ENCODE measurements at places on chromosomes 2 and 18.

GRCh38 chr2:190365499-190366204 lies 22.3 kb downstream of the INPP1 start:
- no peak for DNase-seq

DNA sequence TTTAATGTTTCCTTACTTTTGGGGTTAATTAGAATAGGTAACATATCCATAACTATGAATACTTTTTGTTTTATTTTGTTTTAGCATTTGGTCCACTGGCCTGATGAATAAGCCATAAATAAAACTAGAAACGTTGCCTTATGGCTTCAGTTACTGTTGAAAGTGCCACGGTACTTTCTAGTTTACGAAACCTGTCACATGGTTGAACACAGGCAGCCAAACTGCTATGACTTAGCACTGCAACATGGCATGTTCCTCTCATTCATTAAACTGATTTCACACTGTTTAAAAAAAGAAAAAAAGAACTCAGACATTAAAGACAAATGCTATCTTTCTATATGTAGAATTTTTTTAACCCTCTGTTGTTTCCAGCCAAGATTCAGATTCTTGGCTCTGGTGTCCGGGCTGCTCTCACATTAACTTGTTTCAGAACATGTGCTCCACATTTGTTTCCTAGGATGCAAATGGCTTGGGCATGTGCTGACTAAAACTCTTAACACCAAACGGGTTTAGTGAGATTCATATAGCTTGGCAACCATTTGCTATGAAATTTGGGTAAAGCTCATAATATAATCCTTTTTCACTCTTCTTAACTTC lies 323.9 kb upstream of the RND3 start:
- no peak for DNase-seq

DNA sequence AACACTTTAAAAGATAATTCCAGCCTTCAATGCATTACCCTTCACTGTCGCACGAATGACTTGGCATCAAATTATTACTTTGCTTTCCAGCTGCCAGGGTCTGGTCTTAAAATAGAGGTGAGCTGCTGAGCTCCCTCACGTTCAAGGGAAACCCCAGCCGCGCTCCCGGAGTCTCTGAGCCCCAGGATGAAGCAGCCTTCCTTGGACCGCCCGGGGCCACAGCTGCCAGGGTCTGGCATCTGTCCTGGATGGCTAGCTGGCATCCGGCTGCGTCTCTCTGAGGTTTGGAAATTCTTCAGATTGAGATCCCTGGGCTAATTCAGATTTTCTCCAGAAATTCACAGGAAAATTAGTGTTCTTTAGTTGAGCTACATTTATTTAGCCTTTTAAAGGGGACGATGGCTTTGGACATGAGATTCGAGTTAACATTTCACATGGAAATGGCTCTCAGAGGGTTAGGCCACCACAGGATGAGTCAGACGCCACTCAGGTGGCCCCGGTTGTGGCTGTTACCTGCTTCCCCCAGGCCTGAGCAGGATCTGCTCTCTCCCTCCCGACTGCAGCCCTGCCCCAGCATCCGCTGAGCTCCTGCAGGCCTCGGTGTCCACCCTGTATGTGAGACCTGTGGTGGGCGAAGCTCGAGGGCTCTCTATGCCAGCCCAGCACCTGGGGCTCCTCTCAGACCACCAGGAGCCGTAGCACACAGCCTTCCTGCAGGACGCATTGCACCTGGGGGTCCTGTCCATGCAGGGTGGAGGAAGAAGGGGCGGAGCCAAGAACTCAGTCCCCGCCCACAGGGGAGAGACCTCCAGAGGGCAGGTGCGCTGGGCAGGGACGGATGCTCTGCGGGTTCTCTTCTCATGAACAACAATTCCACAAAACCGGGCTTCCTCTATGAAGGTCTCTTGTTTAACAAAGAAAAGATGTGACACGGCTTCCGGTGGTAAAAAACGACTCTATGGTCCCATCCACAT lies 255.5 kb downstream of the TWIST2 start:
- no peak for DNase-seq

DNA sequence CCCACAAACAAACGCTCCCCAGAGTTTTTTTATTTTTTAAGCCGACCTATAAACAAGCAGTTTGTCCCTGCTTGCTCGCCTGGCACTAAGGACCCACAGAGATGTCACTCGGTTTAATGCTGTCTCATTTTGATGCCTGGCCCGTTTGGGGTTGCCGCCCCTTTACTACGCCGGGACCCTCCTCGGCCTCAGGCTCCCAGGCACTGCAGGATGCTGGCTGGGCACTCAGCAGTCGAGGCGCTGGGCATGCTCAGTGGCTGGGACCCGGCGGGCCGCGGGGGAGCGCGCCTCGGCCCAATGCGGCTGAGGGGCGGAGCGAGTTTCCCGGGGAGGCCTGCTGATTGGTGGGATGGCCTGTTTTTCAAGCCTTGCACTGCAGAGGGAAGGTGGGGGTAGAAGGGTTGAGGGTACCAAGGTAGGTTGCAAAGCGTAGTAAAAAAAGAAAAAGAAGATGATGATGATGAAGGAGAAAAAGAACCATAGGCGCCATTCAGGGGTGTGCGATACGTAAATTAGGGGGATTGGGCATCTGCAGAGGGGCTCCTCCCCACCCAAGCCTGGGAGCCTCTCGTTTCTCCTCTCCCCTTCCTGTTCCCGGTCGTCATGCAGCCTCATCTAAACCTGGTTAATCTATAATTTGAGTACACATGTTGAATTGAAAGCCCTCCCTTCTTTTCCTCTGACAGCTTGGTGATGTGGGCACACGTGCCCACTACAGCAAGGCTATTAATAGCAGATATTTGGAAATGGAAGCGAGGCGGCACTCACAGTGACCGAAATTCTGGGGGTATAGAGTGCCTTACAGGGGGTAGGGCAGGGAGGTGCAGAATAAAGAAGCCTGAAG lies 1.5 kb upstream of the IRS1 start:
- DNase-seq, result no peak

GRCh38 chr2:78980152-78980465 lies 45.4 kb upstream of the REG3G start:
- DNase-seq, result no peak

DNA sequence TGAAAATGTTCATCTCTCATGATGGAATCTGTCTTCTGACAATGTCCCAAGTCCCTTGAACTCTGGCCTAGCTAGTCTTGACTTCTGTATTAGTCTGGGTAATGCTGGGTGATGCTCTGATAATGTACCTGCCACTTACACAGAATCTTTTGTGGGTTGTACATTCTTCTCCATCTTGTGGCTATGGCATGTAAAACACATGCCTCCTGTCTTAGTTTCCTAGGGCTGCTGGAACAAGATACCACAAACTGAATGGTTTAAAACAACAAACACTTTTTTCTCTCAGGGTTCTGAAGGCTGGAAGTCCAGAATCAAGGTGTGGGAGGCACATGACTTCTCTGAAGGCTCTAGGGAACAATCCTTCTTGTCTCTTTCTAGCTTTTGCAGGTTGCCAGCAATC lies 57.1 kb downstream of the RAPGEF4 start:
- no peak for DNase-seq

GRCh38 chr18:26503382-26503781 lies 45.0 kb downstream of the KCTD1 start:
- DNase-seq, result no peak

All from NCI-H187 treated with DMSO at 0.1 percent for 48 hours (cell line).